HCT116 (cell line): ENCODE measurements at places on chromosomes 13 and 19. TPM values are rescaled to one million over a fixed set of nuclear protein-coding genes. Genes with fewer than 3 reads are reported as not detected.

Gene RYR1
- total RNA-seq, result 4.1 TPM

Gene LRRC63
- total RNA-seq, result not detected

Gene KLK2
- not detected for total RNA-seq

DNA sequence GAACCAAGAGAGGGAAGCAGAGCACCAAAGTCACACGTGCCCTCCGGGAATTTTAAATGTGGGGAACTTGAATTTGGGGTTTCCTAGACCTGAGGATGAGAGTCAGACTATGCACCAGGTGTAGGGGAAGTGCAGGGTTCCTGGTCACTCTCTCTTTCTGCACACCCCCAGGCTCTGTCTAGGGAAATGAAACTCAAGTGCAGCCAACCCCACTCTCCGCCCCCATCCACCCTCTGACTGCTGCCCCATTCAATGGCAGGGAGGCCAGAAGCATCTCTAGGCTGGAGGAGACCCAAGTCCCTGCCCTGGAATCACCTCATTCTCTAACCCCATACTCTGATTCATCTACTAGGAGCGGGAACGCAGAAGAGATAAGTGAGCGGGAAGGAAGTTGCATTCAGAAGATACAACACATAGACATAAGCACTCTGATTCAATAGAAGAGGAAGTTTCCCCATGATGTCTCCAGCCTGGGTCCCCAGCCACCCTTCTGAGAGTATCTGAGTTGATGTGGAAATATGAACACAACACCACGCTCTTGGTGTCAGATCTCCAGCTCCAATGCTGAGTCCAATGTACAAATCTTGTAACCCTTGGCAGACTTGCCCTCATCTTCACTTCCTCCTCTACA lies 4.7 kb upstream of the SIGLEC14 start:
- DNase-seq, result no peak

GRCh38 chr13:112052213-112052612 lies 14.7 kb upstream of the SOX1 start:
- DNase-seq, result no peak

DNA sequence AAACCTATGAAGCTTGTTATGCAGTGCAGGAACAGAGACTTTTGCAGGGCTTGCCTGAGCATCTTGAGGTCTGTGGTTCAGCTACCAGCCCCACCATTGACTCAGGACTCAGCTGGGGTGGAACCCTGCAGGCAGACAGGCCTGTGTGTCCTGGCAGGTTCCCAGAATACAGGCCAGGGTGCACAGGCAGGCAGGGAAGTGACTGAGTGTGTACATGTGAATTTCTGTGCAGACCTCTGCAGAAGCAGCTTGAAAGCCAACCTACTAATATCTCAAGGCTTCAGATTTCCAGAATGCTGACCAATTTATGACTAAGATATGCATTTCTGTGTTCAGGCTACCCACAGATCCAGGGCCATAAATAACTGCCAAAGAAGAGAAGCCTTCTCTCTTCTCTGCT lies 254.4 kb downstream of the DLEU7 start:
- no peak for DNase-seq

DNA sequence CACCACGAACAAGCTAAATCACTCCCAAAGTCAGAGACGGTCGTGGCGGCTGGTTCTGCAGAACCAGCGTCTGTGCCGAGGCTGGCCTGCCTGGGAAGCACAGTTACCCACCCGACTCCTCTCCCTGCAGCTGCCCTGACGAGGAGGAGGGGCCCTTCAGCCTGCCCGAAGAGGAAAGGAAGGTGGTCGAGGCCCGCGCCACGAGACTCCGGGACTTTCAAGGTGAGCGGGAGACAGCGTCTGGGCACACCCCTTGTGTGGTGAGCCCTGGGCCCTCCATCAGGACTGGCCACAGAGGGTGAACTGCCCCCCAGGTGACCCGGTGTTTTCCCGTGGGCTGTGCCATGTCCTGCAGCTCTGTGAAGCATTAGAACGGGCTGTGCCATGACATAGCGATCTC lies 29.1 kb downstream of the PEX11G start:
- DNase-seq, result no peak
